ENCODE measurements at places on chromosomes 11 and 22. TPM values are rescaled to one million over a fixed set of nuclear protein-coding genes. Genes with fewer than 3 reads are reported as not detected.

RAG2 gene
- total RNA-seq: not detected

RASL10A gene
- 0.65 TPM for total RNA-seq

MUC6 gene
- total RNA-seq: not detected

MMP12 gene
- total RNA-seq: not detected

ISX gene
- not detected for total RNA-seq

AQP11 gene
- total RNA-seq: 0.18 TPM

RAB39A gene
- total RNA-seq: not detected

MIAT gene
- total RNA-seq: 37.9 TPM

KDM4D gene
- 1.1 TPM for total RNA-seq

DNA sequence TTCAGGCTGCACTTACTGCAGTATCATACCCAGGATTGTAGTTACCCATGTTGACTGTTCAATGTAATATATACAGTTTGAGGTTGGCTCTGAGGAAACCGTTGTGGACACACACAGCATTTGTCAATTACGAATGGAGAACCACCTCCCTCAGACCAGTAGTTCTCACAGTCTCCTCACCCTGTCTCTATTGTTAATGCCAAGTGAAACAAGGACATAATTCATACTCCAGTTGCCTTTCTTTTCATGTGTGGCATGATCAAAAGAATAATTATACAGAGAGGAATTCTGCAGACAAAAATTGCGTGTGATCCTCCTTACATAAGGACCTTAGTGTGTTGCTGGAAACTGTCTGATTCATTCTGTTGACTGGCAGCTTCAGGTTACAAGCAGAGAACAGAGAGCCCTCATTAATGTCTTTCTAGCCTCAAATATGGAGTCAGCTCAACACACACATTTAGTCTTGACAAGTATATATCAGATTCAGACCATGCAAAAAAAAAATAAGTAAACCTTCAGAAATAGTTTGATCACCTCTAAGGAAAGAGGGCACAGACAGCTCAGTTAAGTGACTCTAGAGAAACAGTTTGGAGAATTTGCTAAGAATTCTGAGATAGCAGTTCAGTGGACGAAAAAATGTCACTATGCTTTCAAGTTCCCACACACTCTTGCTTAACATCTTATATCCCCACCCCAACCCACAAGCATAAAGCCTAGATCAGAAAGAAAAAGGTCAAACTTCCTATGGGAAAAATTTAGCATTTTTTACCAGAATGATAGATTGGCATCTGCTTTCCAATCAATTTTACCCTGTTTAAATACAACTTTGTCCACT lies 96.1 kb downstream of the MAML2 start:
- DNase-seq: no peak

- no peak for DNase-seq
Measured at GRCh38 chr22:37827056-37827455, 3.9 kb downstream of the GALR3 start.

DNA sequence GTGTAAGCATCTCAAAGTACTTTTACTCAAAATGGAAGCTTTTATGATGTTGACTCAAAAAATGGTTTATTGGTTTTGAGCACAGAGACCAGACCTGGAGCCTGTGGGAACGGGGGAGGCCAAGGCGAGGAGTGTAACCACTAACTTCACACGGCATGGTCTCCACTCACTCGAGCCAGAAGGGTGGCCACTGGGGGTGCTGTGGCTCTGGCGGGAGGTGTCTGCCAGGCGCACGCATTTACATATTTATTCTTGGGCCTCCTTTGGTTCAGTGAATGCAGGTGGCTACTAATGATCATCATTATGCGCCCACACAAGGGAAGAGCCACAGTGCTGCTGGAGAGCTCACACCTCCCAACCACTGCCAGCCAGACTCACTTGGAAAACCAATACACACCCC lies 64.6 kb downstream of the FLRT1 start:
- no peak for DNase-seq

- peak; percentile 61 for DNase-seq
Measured at GRCh38 chr22:41833369-41834004, 582 bp downstream of the SREBF2 start.

GRCh38 chr11:104620991-104621390 lies 277.3 kb downstream of the CASP12 start:
- DNase-seq: no peak

DNA sequence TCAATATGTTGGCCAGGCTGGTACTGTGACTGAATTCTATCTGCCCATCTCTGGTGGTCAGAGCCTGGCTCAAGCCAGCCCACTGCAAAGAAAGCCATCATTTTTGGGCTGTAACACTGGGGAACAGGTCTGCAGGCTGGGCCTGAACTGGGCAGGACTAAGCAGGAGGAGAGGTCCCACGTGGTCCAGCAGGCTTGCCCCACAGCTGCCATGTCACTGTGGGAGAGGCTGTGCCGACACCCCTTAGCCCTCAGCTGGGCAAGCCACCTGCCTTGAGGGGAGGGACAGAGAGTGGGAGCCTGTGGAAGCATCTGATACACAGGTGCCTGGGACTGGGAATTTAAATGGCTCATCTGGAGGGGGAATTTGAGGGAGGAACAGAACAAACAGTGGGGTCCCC lies 66.7 kb upstream of the CLTCL1 start:
- DNase-seq: no peak

DNA sequence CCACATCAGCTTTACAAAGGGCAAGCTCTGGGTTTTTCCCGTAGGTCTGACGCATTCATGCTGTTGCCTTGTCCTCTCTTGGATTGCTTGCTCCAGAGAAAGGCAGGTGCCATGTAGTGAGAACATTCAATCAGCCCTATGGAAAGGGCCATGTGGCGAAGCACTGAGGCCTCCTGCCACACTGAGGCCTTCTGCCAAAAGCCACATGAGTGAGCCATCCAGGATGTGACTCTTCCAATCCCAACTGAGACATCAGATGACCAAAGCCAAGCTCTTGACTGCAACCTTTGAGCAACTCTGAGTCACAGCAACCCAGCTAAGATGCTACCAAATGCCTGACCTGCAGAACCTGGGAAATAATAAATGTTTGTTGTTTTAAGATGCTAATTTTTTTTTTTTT lies 9.0 kb upstream of the PANX3 start:
- no peak for DNase-seq

DNA sequence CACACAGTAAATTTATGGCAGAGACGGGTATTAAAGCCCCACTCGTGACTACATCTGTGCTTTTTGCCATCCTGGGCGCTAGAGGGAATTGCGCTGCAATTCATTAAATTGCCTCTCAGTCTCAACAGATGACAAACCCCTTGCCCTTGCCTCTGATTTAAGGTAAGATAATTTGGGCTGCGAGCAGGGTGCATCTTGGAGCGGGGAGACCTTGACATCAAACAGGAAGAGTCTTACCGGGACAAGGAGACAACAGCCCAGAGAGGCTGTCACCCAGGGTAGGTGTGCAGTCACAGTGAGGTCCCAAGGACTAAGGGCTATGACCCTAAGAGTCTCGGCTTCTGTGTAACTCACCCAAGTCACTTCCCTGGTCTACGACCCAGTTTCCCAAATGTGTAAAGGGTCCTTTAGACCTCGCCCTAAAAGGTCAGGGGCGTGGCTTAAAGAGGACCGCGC lies 449 bp upstream of the TOM1 start:
- DNase-seq: no peak

GRCh38 chr22:41819257-41819656 lies 13.6 kb upstream of the SREBF2 start:
- no peak for DNase-seq

DNA sequence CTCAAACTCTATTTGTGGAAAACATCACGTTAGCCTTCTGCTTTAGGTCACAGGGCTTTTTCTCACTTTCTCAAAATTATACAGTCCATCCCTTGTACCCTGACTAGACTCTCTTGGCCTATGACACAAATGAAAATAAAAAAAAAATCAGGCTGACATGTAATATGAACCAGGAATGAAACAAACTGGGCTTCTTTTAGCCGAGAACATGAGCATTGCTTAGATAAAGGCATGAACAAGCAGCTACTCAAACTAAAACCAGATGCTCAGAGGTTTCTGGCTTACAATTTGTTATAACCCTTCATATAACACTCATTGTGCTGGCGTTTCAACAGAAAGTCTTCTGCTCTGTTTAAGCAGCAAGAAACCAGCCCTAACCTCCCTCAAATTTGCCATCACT lies 265.5 kb upstream of the NARS2 start:
- DNase-seq: no peak

- no peak for DNase-seq
Measured at GRCh38 chr11:117902001-117902845, 25.8 kb upstream of the FXYD6 start.

Data from activated T-helper 1 cell treated with anti-CD3 and anti-CD28 coated beads, Interleukin-12 subunit alpha, Interleukin-12 subunit beta, Interleukin-2, Interleukin-4 antibody, amounts not matched to agents 30 ng/mL and 10 ng/mL and 1 ng/mL, durations not matched to agents 14 hours and 24 hours and 36 hours (primary cell).